ENCODE measurements at places on chromosomes 7 and 10. TPM values are rescaled to one million over a fixed set of nuclear protein-coding genes. Genes with fewer than 3 reads are reported as not detected.
A peak's percentile ranks its signal among the peaks of the same experiment; 100 is the strongest.

DNA sequence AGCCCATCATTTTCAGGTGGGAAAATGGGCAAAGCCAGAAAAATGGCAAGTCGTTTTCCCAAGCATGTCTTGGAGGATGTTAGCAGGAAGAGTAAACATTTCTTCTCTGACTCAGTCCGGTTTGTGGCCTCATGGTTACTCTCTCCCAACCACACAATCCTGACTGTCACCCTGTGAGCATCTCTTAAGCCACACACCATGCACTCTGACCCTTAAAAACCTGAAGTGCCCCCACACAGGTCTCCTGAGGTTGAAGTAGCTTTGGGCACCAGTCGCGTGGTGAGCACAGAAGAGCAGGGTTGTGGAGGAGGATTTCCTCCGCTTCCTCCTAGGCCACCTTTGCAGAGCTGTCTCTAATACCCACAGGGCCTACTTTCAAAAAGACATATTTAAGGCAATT lies 387.3 kb upstream of the NPVF start:
- no peak for DNase-seq

GRCh38 chr10:112376396-112376790 lies 2.5 kb downstream of the ACSL5 start:
- DNase-seq, result no peak

The HOXA6 gene
- total RNA-seq, result 7.6 TPM

The HECW1 gene
- not detected for total RNA-seq

DNA sequence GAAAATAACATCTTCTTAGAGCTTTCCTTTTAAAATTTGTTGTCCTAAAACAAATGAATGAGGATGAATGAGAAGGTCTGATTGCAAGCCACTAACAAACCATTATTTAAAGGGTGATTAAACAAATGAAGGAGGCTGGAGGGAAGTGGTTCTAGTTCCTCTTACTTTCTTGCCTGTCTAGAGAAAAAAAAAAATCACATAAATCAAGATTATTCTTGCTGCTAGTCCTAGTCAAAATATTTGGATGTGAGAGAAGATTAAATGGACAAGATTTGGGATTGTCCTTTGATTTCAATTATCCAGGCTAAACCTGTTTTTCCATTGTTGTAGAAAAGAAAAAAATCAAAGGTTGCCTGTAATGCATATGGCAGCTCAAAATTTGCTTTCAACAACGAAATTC lies 3.3 kb downstream of the SKAP2 start:
- no peak for DNase-seq

GRCh38 chr10:117214401-117214800 lies 17.1 kb downstream of the KCNK18 start:
- no peak for DNase-seq

DNA sequence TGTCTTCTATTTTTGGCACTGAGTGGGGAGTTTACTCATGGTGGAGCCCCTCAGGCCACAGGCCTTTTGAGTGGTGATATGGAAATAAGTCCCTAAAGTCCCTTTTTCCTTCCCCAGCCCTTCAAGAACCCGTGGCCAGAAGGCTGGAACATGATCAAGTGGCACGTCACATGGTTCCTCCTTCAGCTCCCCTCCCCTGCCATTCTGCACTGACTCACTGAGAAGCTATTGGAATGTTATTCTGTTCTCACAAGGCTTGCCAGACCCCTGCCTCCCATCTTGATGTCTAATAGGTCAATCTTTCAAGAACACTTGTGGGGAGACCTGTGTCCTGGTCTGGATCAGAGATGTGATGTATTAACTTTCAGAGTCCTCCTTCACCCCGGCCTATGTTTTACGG lies 279.8 kb downstream of the SEC23IP start:
- DNase-seq, result no peak

DNA sequence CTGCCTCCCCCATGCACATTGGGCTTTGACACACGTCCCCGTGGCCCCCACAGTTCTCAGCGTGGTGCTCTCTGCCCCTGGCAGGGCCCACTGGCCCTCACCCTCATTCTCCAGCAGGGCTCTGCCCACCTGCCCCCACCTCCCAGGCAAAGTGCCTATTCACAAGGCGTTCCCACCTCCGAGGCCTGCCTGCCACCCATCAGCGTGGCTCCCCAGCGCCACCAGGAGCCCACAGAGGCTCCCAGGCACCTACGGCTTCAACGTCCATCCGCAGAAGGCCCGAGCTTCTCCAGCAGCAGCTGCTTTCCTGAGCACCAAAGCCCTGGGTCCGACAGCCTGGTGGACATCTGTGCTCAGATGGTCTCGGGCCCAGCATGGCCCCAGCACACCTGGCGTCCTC lies 211.8 kb upstream of the PPP2R2D start:
- DNase-seq, result peak; percentile 33

GRCh38 chr7:129829737-129830631 lies 122.8 kb downstream of the UBE2H start:
- DNase-seq, result peak; percentile 66

DNA sequence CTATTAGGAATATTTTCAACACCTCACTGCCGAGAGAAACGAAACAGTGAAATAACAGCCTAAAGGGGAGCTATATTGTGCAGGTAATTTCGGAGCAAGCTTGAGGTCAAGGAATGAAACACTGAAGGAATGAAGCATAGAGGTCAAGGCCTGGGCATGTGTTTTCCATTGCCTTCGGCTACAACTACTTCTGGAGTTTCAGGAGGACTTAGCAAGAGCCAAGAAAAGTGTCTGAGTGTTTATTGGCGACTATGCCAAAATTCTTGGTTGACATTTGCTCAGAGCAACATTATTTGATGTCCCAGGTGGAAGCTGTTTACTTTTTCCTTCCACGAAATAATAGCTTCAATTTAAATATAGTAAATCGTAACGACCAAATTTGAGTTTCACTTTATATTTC lies 89.6 kb upstream of the IFRD1 start:
- DNase-seq, result no peak

The PIP gene
- not detected for total RNA-seq

The HKDC1 gene
- not detected for total RNA-seq

GRCh38 chr10:5527332-5528200 lies 2.8 kb downstream of the CALML3 start:
- DNase-seq, result no peak

The KBTBD2 gene
- 49.8 TPM for total RNA-seq

DNA sequence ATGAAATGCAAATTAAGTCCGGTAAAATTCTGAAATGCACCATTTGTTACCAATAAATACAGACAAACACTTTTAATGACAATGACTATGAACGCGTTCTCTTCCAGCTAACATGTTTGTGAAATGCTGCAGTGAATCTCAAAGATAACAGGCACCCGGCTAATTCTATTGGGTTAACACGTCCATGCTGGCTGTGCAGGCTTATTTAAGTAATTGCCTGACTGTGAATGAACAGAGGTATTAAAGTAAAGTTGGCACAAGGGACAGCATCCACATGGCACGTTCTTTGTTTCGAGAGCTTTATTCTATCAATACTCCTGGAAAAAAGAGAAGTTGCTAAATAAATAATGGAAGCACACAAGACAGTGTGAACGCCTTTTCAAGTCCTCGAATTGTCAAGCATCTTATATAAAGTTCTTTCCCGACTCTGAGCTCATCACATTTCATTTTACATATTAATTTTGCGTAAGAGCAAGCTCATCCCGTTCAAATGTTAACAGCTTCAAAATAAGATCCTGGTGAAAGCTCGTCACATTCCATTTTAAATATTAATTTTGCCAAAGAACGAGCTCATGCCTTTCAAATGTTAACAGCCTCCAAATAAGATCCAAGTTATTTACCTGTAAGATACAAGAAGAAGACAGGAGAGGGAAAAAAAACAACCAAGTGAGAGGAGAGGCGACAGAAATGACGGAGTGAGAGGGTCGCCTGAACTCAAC lies 111.3 kb upstream of the RHEB start:
- no peak for DNase-seq

The CTAGE4 gene
- 4.3 TPM for total RNA-seq

The LLCFC1 gene
- not detected for total RNA-seq

- DNase-seq, result no peak
Observed at GRCh38 chr7:12581897-12582296, 11.4 kb downstream of the SCIN start.

DNA sequence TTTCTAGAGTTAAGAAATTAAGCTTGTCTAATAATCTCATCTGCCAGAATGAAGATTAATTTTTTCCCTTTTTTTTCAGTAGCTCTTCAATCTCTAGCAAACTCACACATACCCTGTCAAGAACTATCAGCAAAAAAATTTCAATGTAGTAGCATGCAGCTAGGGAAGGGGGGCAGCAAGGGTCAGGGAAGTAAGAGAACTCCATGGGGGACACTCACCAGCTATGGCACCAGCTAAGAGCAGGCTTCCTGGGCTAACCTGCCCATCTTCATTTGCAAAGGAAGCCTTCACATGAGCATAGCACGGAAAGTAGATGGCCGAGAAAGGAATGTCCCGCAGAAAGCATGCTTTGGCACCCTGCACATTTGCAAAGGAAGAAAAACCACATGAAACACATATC lies 190.4 kb downstream of the SLC25A13 start:
- no peak for DNase-seq

GRCh38 chr7:157793087-157793353 lies 456.2 kb downstream of the DNAJB6 start:
- DNase-seq, result no peak

The C7orf33 gene
- total RNA-seq, result not detected

The OR2A7 gene
- total RNA-seq, result 1.5 TPM

GRCh38 chr7:143391462-143392404 lies 10.6 kb downstream of the ZYX start:
- DNase-seq, result peak; percentile 93

DNA sequence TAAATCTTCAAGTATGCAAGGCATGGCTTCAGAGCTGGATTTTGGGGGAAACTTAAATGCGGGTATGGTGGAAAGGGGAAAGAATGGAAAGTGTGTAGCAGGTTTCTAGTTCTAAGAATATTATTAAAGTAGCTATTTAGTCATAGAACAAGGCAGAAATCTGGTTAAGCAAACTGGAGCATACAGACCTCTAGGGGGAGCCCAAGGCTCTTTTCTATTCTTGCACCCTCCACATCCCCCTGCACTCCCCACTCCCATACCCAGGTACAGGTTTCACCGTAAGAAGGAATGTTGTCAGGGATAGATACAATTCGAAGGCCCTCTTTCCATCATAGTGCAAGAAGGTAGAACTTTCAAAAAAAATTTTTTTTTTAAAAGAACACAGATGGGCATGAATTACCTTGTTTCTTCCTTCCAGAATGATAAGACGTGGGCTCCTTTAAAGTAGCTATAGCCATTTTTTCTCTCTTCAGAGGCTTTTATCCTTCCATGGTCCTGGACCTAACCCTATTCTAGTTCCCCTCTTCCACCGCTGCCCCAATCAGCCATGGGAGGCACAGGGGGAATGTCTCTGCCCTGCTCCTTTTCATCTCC lies 41.5 kb upstream of the SMIM30 start:
- DNase-seq, result no peak

DNA sequence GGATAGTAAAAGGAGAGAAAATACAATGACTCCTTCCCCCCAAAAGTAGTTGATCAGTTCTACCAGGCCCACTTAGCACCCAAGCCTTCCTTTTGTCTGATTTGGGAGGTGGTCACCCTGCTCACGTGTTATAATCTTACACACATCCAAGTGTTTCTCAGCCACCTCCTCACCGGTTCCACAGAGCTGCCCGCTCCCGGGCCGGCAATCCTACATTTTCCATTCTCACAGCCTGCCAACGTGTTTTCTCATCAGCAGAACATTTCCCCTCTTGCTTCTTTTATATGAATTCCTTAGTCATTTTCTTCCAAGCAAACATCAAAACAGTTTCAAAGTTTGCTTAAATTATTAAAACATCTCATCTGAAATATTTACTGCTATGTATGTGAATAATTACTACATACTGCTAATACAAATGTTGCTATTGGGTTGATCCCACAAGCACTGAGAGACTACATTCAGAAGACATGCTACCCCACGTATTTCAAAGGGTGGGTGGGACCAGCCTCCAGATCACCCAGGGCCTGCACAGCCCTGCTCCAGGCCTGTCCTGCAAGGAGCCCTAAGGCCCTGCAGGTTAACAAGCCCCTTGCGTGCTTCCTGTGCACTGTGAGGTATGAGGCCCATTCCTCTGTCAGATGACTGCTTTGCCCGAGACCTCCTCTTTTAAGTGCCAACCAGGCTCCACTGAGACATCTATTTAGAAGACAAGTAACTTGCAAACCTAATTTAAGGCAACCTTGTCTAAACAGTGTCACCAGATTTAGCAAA lies 75.3 kb downstream of the GRB10 start:
- DNase-seq, result no peak

The IFT22 gene
- 16.5 TPM for total RNA-seq

- no peak for DNase-seq
Observed at GRCh38 chr7:113794573-113794972, 124.2 kb downstream of the PPP1R3A start.

- DNase-seq, result no peak
Observed at GRCh38 chr10:79152423-79152817, 83.7 kb downstream of the ZMIZ1 start.

- no peak for DNase-seq
Observed at GRCh38 chr7:108158776-108159175, 28.6 kb upstream of the LAMB4 start.

The PHKG1 gene
- 9.3 TPM for total RNA-seq

The DNMBP gene
- 13.4 TPM for total RNA-seq

- DNase-seq, result peak; percentile 92
Observed at GRCh38 chr10:103451091-103451813, 918 bp downstream of the CALHM2 start.

GRCh38 chr7:107600816-107601215 lies 20.8 kb downstream of the BCAP29 start:
- DNase-seq, result no peak

The GRM3 gene
- not detected for total RNA-seq

The DNAJC9 gene
- 9.5 TPM for total RNA-seq

GRCh38 chr10:67662415-67662814 lies 33.6 kb downstream of the CTNNA3 start:
- no peak for DNase-seq

DNA sequence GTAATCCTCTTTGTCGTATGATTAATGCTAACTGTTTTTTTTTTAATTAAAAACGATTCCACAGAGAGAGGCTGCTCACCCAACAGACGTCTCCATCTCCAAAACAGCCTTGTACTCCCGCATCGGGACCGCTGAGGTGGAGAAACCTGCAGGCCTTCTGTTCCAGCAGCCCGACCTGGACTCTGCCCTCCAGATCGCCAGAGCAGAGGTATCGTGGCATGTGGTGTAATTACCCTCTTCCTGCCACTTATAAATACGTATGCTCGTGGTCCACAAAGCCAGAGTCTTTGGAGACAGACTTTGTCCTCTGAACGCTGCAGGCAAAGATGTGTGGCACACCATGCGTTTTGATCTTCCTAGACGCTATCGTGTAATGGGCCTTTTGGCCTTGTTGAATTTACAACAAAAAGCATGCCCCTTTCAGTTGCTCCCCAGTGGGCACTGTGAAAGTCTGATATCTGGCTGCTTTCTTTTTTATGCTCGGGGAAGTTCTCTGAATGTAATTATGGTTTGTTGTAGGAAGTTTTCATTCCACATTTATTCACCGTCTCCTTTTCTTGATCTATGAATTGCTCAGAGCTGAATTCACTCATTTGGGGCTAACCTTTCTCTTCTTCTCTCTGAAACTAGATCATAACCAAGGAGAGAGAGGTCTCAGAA lies 33.6 kb upstream of the BTBD16 start:
- no peak for DNase-seq

The PLA2G12B gene
- total RNA-seq, result not detected

All from aorta (tissue), 5 donors.